RPMI8226 (cell line): ENCODE measurements at places on chromosomes 7 and 10.

GRCh38 chr10:11035301-11035991 is 17.8 kb downstream of the CELF2 start:
- DNase-seq: no peak

DNA sequence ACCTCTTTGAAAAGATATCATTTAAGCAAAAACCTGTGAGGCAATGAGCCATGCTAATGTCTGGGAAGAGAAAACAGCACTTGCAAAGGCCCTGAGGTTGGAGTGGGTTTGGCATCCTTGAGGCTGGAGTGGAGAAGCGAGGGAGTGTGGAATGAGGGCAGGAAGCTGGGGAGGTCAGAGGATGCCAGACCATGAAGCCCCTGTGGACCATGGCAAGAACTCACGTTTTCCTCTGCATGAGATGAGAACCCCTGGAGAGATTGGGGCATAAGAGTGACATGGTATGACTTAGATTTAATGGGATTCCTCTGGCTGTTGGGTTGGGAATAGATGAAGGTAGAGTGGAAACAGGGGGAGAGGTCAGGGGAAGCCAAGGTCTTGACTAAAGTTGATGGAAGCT is 49.4 kb downstream of the GPR26 start:
- no peak for DNase-seq

- peak; percentile 10 for DNase-seq
Measured at GRCh38 chr7:112103246-112103645, 103.0 kb downstream of the DOCK4 start.

GRCh38 chr10:108689891-108690290 is 1233.4 kb downstream of the XPNPEP1 start:
- DNase-seq: no peak

DNA sequence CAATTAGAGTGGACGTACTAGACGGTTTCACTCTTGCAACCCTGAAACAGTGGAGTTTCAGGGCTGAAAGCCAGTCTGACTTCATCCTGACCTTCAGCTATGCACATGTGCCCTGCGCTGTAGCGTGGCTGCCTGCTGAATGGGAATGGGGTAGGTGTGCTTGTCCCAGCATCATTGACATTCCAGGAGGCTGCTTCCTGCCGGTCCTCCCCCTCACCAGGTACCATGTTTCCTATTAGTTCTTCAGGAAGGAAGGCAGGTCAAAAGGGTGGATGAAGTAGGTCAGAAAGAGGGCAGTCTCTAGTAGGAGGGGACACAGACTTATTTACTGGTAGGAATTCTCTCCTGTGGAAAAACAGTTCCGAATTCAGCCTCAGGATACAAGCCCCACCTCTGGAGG is 551.8 kb upstream of the GALNT17 start:
- no peak for DNase-seq

- peak; percentile 59 for DNase-seq
Measured at GRCh38 chr7:85023066-85023712, 163.7 kb downstream of the SEMA3D start.

GRCh38 chr10:124170631-124171030 is 77.2 kb upstream of the CHST15 start:
- no peak for DNase-seq

- DNase-seq: no peak
Measured at GRCh38 chr7:42946627-42946950, 14.4 kb downstream of the MRPL32 start.

GRCh38 chr10:32386623-32387260 is 39.8 kb upstream of the EPC1 start:
- DNase-seq: no peak

- no peak for DNase-seq
Measured at GRCh38 chr7:67841896-67842295, 845.3 kb downstream of the TYW1 start.

GRCh38 chr10:93199191-93199751 is 125.6 kb downstream of the CYP26A1 start:
- DNase-seq: peak; percentile 77

- no peak for DNase-seq
Measured at GRCh38 chr7:130087364-130087763, 17.0 kb downstream of the KLHDC10 start.

- no peak for DNase-seq
Measured at GRCh38 chr7:109893231-109893630, 1197.7 kb upstream of the LRRN3 start.

- peak; percentile 93 for DNase-seq
Measured at GRCh38 chr10:124035928-124036558, 57.4 kb downstream of the CHST15 start.

DNA sequence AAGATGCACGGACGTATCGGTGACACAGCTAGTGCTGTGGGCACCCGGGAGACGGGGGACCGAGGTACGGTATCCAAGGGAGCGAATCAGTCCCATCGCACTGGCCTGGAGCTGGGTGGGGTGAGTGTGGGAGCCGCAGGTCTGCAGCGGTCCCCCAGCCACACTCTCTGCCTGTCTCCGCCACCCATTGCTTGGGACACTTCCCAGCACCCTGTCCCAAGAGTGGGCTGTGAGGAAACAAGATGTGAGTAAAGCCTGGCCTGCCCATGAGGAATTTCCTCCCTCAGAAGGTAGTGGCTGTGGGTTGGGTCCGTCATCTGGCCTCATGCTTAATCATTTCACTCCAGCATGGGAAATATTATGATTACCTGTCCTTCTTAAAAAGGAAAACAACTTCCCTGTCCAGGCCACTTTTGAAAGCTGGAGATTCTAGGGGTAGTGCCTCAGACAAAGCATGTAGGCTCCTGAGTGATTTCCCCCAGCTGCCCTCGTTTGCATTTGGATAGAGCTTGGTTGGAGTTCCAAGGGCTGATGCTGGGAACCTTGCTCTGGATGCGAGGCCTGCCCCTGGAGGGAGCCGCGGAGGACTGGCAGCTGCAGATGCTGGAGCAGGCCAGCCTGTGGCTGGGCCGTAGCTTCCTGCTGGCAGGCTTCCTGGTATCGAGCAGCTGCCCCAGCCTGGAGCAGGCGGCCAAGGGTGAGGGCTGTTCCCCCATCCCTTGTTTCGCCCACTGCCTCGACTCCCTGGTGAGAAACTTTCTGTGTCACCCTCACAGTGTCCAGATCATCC is 6.2 kb upstream of the ACTR3C start:
- DNase-seq: no peak

DNA sequence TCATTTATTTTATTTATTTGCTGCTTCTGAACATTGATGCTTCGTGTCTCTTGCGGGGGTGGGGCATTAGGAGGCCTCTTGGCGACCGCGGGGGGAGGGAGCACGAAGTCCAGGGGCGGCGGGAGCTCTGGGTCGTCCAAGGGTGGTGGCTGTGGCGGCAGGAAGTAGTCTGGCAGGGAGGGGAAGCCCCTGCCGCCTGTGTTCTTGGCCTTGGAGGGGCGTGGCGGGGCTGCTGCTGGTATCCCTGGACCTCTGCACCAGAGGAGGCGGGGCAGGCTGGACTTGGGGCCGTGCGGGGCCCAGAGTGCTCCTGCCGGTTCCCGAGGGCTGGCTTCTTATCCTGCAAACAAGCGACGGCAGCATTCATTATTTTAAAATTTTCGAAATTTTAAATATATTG is 70.5 kb upstream of the ABI1 start:
- no peak for DNase-seq

DNA sequence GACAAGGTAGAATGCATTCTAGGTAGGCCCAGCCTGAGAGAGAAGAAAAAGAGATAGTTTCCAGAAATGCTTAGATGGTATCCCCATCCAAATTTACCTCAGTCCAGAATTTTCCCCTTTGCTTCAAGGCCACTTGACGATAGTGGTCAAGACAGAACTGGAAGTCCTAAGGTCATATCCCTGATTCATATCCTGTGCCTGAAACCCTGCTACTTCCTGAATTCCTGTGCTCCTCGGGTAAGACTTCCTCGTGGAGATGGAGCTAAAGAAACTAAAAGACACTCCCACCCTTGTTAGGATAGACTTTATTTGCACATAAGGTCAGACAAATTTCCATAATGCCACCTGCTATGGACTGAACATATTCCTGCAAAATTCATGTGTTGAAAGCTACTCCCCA is 175.9 kb downstream of the EVX1 start:
- DNase-seq: no peak

DNA sequence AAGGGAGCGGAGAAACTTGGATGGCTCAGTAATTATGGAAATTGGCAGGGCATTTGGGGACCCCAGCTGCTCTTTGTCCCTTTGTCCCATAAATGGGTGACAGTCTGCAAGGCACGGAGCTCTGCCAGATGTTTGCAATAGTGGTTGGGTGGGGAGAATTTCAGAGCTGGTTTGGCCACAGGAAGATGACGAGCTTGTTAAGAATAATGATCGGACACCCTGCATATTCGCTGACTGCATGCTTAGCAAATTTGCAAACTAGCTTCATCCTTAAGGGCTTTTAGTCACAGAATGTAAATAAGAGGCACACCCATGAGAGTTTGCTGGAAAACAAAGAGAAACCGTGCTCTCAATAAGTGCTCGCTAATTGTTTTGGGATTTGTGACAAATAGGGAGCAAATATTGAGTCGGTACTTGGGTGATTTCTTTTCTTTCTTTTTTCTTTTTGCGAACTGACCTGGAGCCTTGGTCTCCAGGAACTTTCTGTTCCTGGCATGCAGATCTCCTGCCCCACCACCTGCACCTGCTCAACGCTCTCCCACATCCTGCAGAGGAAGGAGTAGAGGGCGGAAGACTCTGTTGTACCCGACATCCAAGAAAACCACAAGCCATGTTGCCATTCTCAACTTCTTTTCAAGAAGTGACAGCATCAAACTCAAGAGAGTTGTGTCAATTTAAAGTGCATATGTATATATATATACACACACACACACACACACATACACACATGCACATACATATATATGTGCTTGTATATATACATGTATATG is 238.9 kb downstream of the CAMK1D start:
- peak; percentile 70 for DNase-seq

GRCh38 chr7:17672783-17673182 is 267.5 kb downstream of the SNX13 start:
- no peak for DNase-seq

DNA sequence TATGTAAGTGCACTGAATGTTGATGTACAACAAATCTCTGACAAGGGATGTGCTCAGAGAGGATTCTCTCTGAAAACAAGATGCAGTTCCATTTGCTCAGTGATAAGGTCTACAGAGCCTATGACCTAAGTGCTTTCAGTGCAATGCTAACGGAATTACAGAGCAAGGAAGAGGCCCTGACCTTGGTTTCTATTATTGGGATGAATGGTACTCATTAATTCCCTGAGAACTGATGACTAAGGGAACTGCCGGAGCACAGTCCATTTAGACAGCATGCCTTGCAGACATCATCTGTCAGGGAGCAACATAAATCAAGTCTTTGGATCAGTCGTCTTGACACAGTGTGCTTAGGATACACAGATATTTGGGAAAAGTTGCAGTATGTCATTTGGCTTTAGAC is 340.8 kb downstream of the PHTF2 start:
- DNase-seq: no peak

- no peak for DNase-seq
Measured at GRCh38 chr7:38327637-38328036, 54.2 kb upstream of the TARP start.
